Activated T-helper 1 cell treated with anti-CD3 and anti-CD28 coated beads, Interleukin-12 subunit alpha, Interleukin-12 subunit beta, Interleukin-2, Interleukin-4 antibody, amounts not matched to agents 30 ng/mL and 10 ng/mL and 1 ng/mL, durations not matched to agents 14 hours and 24 hours and 36 hours (primary cell): ENCODE measurements at places on chromosomes 2 and 18. TPM values are rescaled to one million over a fixed set of nuclear protein-coding genes. Genes with fewer than 3 reads are reported as not detected.

Gene RGPD4
- 0.18 TPM in 1 of 2 replicates, not detected in the other for total RNA-seq

Gene UGT1A3
- total RNA-seq: not detected in 2 replicates

Gene AQP4
- not detected in 2 replicates for total RNA-seq

Gene RFTN2
- total RNA-seq: not detected in 2 replicates

Gene MSTN
- not detected in 2 replicates for total RNA-seq

Gene ANKRD29
- total RNA-seq: not detected in 2 replicates
